ENCODE measurements at places on chromosomes 2 and 18.
A peak's percentile ranks its signal among the peaks of the same experiment; 100 is the strongest.

DNA sequence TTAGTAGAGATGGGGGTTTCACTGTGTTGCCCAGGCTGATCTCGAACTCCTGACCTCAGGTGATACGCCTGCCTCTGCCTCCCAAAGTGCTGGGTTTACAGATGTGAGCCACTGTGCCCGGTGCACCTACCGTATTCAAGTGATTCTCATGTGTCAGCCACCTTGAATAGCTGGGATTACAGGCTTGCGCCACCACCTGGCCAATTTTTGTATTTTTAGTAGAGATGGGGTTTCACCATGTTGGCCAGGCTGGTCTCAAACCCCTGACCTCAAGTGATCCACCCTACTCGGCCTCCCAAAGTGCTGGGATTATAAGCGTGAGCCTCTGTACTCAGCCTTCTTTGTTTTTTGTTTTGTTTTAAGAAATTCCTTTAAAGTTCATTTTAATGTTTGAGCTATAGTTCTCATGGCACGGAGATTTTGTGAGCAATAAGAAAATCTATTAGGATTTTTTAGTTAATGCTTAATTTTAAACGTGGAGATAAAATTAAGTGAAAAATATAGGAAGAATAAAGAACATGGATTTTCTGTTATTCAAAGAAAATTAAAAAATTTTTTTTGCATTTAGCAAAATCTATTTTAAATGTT is 242.6 kb downstream of the PHLPP1 start:
- DNase-seq, result peak; percentile 13

GRCh38 chr2:28349546-28350165 is 43.0 kb upstream of the FOSL2 start:
- no peak for DNase-seq

DNA sequence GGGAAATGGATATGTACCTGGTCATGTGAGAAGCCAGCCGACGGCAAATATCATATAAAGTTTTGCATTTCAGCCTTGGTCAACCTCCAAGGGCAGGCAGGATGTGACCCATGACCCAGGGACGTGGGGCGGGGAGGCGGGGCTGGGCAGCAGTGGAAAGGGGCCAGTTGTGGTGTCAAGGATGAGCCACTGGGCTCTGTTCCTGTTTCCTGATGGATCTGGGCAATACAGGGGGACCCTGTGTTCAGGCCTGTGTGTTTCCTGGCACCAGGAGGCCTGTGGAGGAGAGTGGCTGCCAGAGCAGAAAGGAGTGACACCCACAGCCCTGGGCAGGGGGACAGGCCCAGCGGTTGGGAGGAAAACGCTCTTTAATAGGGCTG is 106.9 kb downstream of the GATA6 start:
- DNase-seq, result no peak

GRCh38 chr18:6055711-6056110 is 160.4 kb upstream of the TMEM200C start:
- DNase-seq, result no peak

DNA sequence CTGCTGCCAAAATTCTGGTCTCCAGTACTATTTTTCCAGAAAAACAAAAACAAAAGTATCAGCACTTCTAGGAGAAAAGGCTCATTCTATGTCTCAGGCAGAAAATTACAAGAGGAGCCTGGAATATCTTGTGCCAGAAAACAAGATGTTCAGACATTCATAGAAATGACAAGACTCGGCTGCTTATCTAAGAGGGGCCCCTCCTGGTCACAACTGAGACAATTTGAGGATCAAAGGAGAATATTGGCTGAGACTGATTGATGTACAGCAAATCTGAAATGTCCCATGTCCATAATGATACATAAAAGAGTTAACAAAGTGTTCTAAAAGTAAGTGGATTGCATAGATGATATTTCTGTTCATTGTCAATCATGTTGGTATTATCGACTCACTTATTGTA is 2.4 kb upstream of the RPS7 start:
- no peak for DNase-seq

DNA sequence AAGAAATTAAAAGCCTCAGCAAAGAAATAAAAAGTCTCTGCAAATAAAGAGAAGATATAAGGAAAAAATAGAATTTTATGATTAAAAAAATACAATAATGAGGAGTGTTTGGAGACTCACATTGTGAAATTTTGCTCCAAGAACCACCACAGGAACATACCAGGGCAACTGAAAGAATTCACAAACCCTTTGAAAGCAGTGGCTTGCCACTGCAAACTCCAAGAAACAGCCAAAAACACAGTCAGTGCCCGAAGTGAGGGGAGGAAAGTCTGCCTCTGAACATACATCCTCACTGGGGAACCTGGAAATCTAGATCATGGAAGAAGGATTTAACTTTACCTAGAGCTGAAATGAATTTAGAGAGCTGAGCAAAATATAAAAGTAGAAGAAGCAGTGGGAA is 33.1 kb downstream of the EVA1A start:
- no peak for DNase-seq

- no peak for DNase-seq
These were observed 96.2 kb upstream of the CTDP1 start for GRCh38 chr18:79583426-79583825.

DNA sequence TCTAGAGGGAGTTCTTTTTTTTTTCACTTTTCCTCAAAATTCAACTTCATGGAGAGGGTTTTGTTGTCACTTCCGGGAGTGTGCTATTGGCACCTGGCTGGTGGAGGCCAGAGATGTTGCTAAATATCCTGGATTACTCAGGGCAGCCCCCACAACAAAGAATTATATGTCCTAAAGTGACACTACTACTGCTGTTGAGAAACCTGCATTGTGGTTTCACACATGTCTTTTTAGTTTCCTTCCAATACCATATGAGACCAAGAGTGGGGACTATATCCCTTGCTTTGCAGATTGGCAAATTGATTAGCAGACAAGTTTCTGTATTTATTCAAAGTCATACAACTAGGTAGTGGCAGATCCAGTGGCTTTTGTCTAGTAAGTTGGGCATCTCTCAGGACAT is 826.8 kb downstream of the TRIB2 start:
- no peak for DNase-seq

- DNase-seq, result no peak
These were observed 89.5 kb downstream of the NBAS start for GRCh38 chr2:15471606-15472005.

DNA sequence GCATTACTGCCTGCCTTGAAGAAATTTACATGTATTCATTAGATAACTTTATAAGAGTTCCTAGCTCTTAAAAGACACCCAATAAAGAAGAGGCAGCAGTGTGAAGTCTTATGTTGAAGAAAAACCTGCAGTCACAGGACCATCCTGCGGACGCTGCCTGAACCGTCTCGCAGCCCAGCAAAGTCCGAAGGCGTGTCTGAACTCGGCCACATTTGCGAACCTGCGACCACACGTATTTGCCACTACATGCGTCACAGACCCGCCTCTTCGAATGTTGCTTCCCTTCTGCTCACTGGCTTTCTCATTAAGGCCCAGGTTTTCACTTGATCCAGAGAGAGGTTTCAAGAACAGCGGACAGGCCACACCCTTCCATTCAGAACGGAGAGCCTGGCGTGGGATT is 41.2 kb downstream of the CNGA3 start:
- no peak for DNase-seq

DNA sequence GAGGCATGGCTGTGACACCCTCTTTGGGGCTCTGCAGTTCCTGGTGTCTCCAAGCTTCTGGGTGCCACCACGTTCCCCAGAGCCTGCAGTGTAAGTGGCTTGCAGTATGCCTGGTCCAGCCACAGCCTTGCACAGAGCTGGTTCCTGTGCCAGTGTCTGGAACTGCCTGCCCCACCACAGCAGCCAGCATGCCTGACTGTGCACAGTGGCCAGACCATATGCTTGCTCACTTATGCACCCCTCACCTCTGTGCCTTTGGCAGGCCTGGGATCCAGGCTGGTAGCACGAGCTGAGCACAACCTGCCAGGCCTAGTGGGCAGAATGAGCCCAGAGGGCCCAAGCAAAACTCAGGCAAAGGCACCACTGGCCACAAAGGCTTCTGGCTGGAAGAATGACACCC is 154.1 kb downstream of the DPP4 start:
- no peak for DNase-seq

Measured in activated CD4-positive, alpha-beta T cell treated with anti-CD3 and anti-CD28 coated beads for 24 hours (primary cell).